ENCODE measurements at places on chromosomes 6 and 20.

DNA sequence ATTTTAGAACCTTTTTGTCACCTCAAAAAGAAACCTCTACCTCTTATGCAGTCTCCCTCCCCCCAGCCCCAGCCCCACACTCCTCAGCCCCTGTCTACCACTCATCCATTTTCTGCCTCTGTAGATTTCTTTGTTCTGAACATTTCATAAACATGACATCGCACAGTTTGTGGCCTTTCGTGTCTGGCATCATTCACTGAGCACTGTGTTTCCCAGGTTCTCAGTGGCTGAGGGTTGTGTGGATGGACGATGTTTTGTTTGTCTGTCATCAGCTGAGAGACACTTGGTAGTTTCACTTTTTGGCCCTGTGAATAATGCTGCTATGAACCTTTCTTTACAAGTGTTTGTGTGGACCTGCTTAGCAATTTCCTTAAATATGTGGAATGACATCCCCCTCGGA, 64.5 kb downstream of the FAM120B start:
- DNase-seq, result no peak

DNA sequence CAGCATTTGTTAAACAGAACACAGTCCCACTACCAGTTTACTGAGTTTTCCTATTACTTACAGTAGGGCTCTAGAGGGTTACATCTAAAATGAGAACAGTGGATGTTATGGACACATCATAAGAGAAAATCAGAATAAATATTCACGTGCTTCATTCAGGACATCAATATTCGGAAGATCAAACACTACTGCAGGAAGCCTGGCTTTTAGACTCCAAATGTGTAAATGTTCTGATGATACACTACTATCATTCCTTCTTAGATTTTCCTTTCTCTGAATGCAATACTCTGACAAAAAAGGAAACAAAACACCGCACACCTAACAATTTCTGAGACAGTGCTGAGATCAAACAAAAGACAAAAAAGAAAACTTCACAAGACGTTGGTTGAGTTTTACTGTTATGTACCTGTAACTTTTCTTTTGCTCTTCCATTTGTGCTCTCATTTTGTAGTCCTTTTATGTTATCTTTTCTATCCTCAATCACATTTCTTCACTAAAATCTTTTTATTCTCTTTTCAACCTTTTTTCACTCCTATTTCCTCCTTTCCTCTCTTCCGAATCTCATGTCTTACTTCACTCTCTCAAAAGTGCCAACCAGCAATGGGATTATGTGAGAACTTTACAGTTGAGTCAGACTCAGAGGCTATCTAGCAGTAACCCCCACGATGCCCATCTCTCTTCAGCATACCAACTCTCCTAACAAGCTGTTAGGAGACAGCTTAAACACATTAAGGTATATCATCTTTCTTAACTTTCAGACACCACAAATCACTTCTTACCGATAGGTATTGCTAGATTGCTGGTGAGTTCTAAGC, 1.7 kb downstream of the FAM184A start:
- no peak for DNase-seq

DNA sequence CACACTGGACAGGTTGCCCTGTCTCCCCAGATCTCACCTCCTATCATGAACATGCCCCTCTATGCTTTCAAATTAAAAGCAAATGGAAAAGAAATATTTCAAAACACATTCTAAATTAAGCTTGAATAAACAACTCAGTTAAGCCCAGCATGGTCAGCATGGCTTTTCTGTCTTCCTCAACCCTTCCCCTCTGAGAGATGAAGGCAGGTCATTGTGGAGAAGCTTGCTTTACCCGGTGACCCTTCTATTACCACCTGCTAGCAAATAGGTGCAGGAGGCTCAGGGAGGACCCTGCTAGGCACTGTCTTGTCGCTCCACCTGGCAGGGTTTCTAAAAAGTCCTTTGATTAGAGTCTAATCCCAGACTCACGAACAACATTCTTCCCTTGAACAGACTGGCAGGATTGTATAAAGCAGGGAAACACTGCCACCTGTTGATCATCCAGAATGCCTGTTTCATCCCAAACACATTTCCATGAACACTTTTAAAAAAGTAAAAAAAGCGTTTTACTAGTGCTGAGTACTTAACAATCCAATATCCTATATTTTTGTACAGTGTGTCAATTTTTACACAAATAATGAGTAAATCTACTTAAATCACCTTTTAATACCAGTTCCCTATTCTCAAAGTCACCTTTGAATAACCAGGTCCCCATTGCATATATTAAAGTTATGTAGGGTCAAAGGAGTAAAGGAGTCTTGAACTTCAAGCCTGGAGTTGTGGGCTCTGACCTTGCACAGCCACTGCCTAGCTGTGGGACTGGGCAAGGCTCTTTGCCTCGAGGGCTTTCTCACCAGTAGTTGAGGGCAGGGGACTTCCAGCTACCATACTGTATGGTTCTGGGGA, 75.5 kb downstream of the GPR6 start:
- DNase-seq, result no peak

GRCh38 chr6:18477301-18477941, 90.3 kb downstream of the RNF144B start:
- no peak for DNase-seq

DNA sequence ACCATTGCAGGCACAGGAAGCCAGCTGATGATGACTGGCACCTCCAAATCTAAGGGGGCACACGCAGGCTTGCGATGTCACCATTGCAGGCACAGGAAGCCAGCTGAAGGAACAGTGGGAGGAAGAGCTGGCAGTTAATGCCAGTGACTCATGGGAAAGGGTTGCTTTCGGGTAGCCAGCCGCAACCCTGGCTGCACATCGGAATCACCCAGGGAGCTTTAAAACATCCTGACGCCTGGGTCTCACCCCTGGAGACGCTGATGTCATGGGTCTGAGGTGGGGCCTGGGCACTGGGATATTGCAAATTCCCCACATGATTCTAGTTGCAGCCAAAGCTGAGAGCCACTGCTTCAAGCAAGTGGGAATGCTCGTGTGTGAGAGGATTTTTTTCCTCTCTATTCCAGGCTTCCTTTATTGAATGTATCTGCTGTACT, 16.1 kb upstream of the CCN6 start:
- DNase-seq, result no peak

GRCh38 chr20:63411898-63412631, 50.9 kb upstream of the CHRNA4 start:
- no peak for DNase-seq

DNA sequence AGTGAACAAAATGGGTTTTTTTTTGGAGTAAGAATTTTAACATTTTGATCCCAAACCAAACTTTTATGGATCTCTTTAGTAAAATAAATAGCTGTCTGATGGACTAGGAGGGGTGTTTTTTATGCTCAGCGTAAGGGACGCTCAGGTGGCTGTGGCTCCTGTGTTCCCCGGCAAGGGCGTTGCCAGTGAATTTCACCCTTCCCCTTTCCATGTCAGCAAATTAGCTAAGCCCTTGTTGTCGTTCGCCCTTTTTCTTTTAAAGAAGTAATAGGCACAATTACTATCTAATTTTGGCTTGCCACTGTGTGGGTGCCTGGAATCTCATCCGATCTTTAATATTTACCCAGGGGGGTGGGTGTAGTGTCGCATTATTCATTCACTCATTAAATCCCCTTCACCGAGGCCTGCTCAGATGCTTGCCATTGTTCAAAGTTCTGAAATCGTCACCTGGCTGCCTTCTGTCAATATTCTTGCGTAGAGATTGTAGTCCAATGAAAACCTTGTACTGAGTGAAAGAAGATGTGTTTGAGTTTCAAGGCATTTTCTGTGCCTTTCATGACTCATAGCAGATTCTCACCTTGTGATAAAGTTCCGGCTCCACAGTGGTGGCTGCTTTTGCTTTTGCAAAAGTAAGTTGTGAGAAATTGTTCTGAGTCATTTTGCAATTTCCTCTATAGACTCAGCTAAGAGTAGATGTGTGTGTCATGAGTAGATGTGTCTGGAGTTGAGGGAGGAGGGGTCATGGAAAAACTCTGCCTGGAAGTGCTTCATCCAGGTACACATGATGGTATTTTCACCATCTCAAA, 40.0 kb upstream of the CLDN20 start:
- peak; percentile 10 for DNase-seq
